ENCODE measurements at places on chromosomes 7 and 10. TPM values are rescaled to one million over a fixed set of nuclear protein-coding genes. Genes with fewer than 3 reads are reported as not detected.

DNA sequence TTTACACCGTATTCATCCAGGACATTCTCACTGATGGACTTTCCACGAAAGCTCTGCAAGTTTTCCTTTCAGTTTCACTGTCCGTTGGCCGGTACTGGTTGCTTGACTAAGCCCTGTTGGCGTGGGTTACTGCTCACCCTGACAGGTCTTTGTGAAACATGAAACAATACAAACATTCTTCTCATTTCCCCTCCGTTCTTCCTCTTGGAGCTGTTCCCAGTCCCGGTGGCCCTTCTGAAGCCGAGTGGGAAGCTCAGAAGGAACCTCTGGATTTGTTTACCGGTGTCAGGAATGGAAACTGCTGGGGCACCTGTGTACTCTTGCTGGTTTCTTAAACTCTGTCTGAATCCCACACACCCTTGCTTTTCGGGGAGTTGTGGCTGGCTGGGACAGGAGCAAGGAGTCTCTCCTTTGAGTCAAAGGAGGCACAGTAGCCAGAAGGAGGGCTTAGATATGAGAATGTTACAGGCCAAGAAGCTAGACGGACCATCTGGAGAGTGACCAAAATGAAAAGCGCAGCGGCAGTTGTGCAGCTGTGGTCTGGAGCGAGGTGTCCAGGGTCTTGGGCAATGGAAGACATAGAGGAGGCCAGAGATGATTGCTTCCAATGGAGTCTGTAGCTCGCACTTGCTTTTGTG, 45.7 kb downstream of the LYZL2 start:
- no peak for DNase-seq

EXOC6 gene
- 6.2 TPM for total RNA-seq

- no peak for DNase-seq
These were observed 34.0 kb downstream of the HSPA12A start for GRCh38 chr10:116708391-116708821.

DNA sequence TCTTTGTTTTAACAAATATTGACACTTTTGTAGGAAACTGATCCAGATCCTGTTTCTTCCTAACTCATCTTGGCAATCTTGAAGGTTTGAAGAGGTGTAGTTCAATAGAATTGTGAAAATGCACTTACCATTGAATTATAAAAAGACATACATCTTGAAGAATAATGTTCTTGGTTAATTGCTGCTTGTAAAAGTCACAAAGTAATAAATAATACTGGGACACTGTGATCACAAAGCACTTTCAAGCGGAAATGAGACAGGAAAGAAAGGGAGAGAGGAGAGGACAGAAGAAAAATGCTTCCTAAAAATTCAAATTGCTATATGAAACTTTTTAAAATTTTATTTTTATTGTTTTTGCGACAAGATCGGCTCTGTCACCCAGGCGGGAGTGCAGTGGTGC, 15.2 kb upstream of the NFE2L3 start:
- DNase-seq, result no peak

- no peak for DNase-seq
These were observed 85.8 kb downstream of the HIF1AN start for GRCh38 chr10:100621360-100622205.

- DNase-seq, result no peak
These were observed 588.6 kb upstream of the MKI67 start for GRCh38 chr10:128714644-128715415.

OPALIN gene
- not detected for total RNA-seq
